ENCODE measurements at places on chromosomes 12 and 14.

DNA sequence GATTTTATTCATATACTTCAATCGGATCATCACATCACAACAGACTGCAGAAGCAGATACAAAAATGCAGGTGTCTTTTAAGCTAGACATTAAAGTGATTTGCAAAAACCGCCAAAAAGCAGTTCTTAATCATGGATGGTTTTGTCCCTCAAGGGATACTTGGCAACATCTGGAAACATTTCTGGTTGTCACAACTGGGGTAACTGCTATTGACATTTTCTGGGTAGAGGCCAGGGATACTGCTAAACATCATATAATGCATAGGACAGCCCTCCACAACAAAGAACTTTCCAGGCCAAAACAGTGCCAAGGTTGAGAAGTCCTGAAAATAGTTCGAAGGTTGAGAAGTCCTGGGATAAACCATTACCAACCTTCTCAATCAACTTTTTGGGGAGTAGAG, 101.8 kb upstream of the BBS10 start:
- no peak for DNase-seq

DNA sequence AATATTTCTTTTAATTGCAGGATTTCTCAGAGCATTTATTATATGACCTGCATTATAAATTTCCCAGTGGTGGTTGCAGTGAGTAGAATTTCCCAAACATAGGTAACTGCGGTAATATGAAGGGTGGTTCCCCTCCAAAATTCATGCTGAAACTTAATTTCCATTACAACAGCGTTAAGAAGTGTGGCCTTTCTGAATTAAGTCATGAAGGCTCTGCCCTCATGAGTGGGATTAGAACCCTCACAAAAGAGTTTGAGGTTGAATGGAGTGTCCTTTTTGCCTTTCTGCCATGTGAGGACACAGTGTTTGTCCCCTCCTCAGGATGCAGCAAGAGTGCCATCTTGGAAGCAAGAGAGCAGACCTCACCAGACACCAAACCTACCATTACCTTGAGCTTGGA, 233.6 kb downstream of the KTN1 start:
- no peak for DNase-seq

GRCh38 chr12:48389409-48389808, 38.7 kb upstream of the ZNF641 start:
- DNase-seq, result no peak

DNA sequence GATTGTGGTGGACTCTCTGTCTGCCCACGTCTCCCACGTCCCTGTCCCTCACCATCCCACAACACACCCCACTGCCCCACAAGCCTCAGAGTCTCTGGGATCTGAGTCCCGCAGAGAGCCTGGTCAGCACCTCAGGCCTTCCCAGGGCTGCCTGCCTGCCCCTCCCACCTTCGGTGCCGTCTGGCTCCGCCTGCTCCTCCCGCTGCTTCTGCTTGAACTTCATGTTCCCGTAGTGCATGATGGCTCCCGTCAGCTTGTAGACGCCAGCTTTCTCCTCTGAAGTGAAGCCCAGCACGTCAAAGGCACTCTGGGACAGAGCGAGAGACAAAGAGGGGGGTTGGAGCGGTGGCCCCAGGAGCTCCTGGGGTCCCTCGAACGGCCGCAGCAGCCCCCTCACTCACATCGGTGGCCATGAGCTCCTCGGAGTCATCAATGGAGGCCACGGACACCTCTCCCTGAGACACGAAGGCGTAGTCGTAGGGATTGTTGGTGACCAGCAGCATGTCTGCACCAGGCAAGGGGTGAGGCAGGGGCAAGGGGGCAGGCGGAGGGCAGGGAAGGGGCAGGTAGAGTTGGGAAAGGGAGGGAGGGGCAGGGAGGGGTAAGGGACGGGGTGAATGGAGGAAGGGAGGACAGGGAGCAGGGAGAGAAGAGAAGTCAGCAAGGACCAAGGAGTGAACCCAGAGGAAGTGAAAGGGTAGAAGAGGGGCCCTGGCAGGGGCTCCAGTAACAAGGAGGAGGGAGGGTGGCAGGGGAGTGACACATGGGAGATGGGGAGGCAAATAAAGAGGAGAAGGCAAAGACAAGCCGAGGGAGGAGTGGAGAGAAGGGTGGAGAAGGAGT, 5.6 kb downstream of the MYH6 start:
- DNase-seq, result no peak
